Thyroid gland (tissue), 4 donors: ENCODE measurements at places on chromosomes 1 and 21. TPM values are rescaled to one million over a fixed set of nuclear protein-coding genes. Genes with fewer than 3 reads are reported as not detected.

DNA sequence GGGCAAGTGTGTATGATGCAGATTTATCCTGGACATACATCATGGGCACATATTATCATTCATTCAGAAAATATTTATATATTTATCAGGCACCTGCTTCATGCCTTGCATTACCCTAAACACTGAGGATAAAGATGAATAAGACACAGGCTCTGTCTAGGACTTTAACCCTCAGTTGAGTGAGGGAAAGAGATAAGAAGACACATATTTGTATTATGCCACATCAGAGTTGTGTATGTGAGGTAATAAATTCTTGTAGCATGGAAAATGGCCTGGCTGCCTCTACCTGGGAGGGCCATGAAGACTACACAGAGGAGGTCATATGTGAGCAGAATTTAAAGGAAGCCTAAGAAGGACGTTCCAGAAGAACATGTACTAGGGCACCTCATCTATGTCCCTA, 275.8 kb upstream of the ST6GALNAC5 start:
- no peak overlapping the region for H3K27ac ChIP-seq
- no peak for DNase-seq
- H3K4me1 ChIP-seq = no peaks in the 10 kb centered on the region
- H3K27me3 ChIP-seq = no peaks in the 10 kb centered on the region

DNA sequence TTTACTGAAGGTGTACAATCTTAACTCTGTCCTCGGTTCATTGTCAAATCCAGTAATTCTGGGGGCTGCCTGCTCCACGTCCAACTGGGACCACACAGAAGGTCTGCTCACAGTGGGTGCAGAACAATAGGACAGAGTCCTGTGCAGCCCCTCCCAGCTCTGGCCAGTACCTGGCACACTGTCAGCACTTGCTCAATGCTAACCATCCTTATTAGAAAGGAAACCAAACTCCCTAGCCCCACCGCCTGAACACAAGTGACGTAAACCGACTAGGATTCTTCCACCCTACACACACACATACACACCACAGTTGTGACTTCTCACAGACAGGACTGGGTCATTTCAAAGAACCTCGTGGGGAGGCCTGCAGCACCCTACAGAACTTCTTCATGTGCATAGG, 5.2 kb downstream of the BCAR3 start:
- H3K27ac ChIP-seq = no peak overlapping the region
- peak; percentile 10 for DNase-seq
- no peak overlapping the region for H3K4me3 ChIP-seq
- H3K4me1 ChIP-seq = peaks cover 29% of the 10 kb centered on the region
- no peaks in the 10 kb centered on the region for H3K36me3 ChIP-seq

DNA sequence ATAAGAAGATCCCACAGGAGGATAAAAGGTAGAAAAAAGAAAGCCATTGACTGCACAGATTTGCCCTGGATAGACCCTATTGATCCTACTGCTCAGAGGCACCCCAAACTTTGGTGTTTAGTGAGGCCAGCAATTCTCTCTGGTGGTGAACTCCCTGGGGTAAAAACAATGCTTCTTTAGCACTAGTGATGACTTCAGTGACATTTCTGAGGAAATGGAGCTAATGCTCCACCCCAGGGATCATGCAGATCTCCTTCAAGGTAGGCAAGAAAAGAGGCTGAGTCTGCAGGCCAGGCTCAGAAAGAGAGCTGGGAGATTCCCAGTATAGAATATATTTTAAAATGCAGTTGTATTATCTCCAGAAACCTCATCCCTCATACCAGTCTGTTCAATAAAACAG, 140.3 kb downstream of the LMX1A start:
- no peak for DNase-seq
- no peaks in the 10 kb centered on the region for H3K36me3 ChIP-seq
- H3K27me3 ChIP-seq = no peaks in the 10 kb centered on the region
- no peak overlapping the region for H3K4me3 ChIP-seq

DNA sequence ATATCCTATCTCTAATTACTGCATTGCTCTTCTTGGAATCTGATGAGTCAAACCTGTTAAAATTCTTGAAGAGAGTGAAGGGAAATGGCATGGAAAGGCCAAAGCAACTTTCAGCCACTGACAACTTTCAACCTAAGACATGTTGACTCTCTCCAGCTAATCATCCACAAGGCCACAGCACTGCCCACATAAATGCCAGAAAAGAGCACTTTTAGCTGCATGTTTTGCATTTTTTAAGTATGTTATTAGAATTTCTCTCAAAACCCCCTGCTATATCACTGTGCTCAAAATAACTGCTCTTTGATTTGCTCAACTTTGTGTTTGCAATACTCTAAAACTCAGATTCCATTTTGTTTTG, 352.5 kb downstream of the ADGRL2 start:
- no peak for DNase-seq
- H3K4me3 ChIP-seq = no peak overlapping the region
- H3K36me3 ChIP-seq = no peaks in the 10 kb centered on the region
- no peak overlapping the region for H3K27ac ChIP-seq
- H3K4me1 ChIP-seq = no peaks in the 10 kb centered on the region
- H3K27me3 ChIP-seq = no peaks in the 10 kb centered on the region

Gene GPR89B
- total RNA-seq = 15.6 TPM

- no peaks in the 10 kb centered on the region for H3K4me1 ChIP-seq
- no peaks in the 10 kb centered on the region for H3K27me3 ChIP-seq
- no peak overlapping the region for H3K27ac ChIP-seq
- H3K4me3 ChIP-seq = no peak overlapping the region
- no peaks in the 10 kb centered on the region for H3K36me3 ChIP-seq
- DNase-seq = no peak
Measured at GRCh38 chr1:246210756-246211155, 296.3 kb downstream of the SMYD3 start.

- H3K27ac ChIP-seq = no peak overlapping the region
- no peak overlapping the region for H3K4me3 ChIP-seq
- H3K36me3 ChIP-seq = no peaks in the 10 kb centered on the region
- DNase-seq = no peak
- no peaks in the 10 kb centered on the region for H3K27me3 ChIP-seq
Measured at GRCh38 chr1:8711151-8711550, 106.3 kb downstream of the RERE start.

Gene LCE2A
- total RNA-seq = not detected

Gene METTL13
- 23.8 TPM for total RNA-seq

Gene CD247
- 1.3 TPM for total RNA-seq

GRCh38 chr1:184285401-184286087, 101.3 kb upstream of the C1orf21 start:
- no peak for DNase-seq
- H3K4me3 ChIP-seq = no peak overlapping the region
- H3K27ac ChIP-seq = no peak overlapping the region

DNA sequence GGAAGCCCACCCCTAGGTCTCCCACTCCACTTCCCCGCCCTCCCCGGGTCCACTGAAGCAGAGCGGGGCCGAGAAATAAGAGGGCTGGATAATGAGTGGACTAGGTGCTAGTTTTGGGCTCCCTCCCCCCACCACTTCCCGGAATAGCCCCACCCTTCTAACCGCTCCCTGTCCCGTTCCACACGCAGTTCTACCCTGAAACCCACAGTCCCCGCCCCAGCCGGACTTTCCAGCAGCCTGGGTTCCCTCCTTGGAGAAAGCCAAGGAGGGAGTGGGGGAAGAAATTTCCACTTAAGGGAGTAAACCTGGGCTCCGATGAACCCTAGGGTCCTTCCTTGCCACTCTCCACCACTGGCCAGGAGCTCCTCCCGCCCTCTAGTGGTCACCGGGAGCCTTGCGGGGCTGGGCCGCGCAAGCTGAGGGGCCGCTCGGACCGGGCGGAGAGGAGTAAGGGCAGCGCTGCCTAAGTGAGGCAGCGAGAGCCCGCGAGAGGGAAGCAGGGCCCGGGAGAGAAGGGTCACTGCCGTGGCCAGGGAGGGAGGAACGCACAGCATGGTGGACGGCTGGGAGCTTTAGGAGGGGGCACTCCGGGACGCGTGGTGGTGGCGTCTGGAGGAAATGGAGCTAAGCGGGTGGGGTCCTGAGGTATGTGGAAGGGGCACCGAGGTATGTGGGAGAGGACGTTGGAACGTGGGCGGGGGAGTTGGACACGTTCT, 14.3 kb downstream of the THBS3 start:
- peak overlapping the region; percentile 96 for H3K27ac ChIP-seq
- peak; percentile 90 for DNase-seq
- H3K27me3 ChIP-seq = no peaks in the 10 kb centered on the region
- no peaks in the 10 kb centered on the region for H3K36me3 ChIP-seq
- peaks cover 34% of the 10 kb centered on the region for H3K4me1 ChIP-seq

DNA sequence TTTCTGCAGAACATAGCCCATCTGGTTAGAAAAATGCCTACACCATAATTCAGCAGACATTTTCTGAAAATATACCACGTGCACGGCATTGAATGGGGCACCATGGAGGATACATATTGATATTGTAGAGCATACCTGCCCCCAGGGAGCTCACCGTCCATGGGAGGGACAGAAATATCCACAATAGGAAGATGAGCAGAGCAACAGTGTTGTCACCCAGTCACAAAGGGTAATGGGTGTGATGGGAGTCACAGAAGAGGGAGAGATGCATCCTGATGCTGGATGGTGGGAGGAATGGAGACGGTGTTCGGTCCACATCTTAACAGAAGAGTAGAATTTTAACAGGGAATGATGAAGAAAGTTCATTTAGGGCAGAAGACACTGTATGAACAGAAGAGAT, 51.4 kb downstream of the ATP1A1 start:
- DNase-seq = no peak
- H3K4me1 ChIP-seq = no peaks in the 10 kb centered on the region
- no peaks in the 10 kb centered on the region for H3K27me3 ChIP-seq
- H3K27ac ChIP-seq = no peak overlapping the region
- no peak overlapping the region for H3K4me3 ChIP-seq

DNA sequence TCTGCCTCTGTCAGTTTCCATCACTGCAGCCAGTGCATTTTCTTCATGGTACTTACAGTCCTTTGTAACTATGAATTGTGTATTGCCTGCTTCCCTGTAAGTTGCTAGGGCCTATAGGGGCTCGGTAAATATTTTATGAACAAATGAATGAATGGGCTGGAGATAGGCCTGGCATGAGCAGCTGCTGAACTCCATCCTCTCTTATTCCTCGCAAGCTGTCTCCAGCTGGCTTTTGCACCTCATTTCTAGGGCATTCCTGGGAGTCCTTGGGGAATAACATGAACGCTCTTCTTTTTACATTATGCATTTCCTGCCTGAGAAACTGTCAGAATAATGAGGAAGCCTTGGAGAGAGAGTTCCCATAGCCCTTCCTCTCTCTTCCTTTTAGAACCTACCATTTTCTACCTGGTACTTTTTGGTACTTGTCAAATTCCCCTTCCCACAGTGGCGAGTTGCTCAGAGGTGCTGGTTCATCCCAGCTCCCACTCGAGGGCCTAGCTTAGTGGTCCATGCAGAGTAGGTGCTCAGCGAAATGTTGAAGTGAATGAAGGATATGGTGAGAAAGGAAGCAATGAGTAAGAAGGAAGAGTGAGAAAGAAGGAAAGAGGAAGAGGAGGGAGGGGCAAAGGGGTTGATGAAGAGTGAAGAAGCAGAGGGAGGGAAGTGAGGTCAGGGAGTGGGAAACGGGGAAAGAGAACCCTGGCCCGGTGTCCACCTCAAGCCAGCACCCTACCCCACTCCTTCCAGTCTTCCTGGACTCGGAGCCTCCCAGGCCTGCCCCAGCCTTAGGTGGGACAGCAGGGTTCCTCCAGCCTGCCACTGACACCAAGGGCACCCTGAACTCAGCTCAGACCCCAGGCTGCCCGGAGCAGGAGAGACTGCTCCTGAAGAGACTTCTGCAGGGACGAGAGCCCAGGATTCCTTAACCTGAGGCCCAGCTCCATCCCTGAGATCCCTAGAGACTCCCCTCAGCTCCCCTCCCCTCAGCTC, 29.6 kb downstream of the KCNC4 start:
- H3K4me3 ChIP-seq = no peak overlapping the region
- no peak overlapping the region for H3K27ac ChIP-seq
- H3K36me3 ChIP-seq = no peaks in the 10 kb centered on the region
- no peaks in the 10 kb centered on the region for H3K4me1 ChIP-seq

GRCh38 chr1:175462301-175463017, 269.9 kb upstream of the KIAA0040 start:
- no peaks in the 10 kb centered on the region for H3K27me3 ChIP-seq
- DNase-seq = no peak
- H3K4me3 ChIP-seq = no peak overlapping the region
- no peak overlapping the region for H3K27ac ChIP-seq
- H3K36me3 ChIP-seq = no peaks in the 10 kb centered on the region

GRCh38 chr1:27235827-27236226, 1.4 kb downstream of the WDTC1 start:
- no peaks in the 10 kb centered on the region for H3K36me3 ChIP-seq
- H3K4me3 ChIP-seq = no peak overlapping the region
- H3K27me3 ChIP-seq = no peaks in the 10 kb centered on the region
- DNase-seq = no peak
- H3K27ac ChIP-seq = no peak overlapping the region

Gene S100A8
- total RNA-seq = 2.8 TPM

Gene KLF17
- not detected for total RNA-seq

Gene CELA2B
- total RNA-seq = not detected

- no peaks in the 10 kb centered on the region for H3K36me3 ChIP-seq
- H3K27me3 ChIP-seq = no peaks in the 10 kb centered on the region
- H3K4me3 ChIP-seq = no peak overlapping the region
- DNase-seq = no peak
Measured at GRCh38 chr1:223212441-223212840, 69.4 kb upstream of the TLR5 start.

Gene TCP10L
- 0.38 TPM for total RNA-seq

DNA sequence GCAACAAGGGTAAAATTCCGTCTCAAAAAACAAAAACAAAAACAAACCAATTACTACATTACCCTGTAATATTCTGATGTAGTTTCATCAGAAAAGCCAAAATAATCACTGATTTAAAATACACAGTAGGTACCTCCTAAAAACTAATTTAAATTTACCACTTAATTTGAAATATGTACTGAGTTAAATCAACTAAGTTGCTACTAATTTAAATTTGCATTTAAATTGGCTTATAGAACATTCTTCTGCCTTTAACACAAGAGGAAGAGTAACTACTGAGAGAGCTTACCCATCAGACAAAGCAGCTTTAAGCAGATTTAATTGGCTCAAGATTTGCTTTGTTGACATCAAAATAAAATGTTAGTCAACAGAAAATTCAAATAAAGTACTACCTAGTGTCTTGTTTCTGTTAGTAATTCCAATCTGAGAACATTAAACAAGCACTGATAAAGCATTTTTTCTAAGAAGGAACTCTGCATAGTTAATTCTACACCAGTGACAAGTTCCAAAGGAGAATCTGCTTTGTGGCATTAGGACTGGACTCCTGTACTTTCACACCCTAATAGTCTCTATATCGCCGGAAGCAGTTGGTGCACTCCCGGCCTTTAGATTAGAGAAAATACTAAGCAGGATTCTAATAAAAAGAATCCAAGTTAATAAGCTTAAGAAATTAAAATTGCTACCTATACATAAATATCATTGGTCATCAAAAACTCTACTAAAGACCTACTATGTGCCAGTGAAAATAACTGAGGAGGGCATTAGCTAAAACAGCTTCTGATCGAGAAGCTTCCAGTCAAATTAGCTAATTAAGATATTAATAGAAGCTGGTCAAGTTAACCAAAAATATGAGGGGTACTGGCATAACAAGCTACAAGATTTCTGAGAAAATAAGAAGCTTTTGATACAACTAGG, 8.4 kb downstream of the LUZP1 start:
- no peak overlapping the region for H3K4me3 ChIP-seq
- no peak for DNase-seq
- no peaks in the 10 kb centered on the region for H3K27me3 ChIP-seq
